Motor neuron (in vitro differentiated cells): ENCODE measurements at places on chromosomes 3 and 15. TPM values are rescaled to one million over a fixed set of nuclear protein-coding genes. Genes with fewer than 3 reads are reported as not detected.
A peak's percentile ranks its signal among the peaks of the same experiment; 100 is the strongest.

DNA sequence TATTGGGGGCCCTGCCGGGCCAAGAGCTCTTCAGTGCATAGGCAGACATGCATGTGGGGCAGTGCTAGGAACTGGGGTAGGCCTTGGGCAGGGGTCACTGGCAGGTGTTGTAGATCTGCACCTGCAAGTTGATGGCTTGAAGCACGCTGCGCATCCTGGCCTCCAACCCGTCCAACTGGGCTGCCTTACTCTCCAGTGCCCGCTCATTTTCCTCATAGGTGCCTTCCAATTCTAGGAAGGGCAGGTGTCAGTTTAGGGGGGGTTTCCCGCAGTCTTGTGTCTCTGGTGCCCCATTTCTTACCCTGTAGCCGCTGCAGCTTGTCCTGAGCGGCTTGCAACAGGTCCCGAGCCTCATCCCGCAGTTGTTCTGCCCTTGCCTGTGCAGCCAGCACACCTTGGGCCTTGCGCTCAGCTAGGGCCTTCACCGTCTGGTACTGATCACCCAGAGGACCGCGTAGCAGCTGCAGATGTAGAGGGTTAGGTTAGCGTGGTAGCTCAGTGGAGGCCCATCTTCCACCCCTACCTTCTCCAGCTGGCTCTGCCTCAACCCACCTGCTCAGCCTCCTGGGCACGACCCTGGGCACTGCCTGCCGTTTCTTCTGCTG, 611 bp upstream of the USP19 start:
- ATAC-seq = no peak

DNA sequence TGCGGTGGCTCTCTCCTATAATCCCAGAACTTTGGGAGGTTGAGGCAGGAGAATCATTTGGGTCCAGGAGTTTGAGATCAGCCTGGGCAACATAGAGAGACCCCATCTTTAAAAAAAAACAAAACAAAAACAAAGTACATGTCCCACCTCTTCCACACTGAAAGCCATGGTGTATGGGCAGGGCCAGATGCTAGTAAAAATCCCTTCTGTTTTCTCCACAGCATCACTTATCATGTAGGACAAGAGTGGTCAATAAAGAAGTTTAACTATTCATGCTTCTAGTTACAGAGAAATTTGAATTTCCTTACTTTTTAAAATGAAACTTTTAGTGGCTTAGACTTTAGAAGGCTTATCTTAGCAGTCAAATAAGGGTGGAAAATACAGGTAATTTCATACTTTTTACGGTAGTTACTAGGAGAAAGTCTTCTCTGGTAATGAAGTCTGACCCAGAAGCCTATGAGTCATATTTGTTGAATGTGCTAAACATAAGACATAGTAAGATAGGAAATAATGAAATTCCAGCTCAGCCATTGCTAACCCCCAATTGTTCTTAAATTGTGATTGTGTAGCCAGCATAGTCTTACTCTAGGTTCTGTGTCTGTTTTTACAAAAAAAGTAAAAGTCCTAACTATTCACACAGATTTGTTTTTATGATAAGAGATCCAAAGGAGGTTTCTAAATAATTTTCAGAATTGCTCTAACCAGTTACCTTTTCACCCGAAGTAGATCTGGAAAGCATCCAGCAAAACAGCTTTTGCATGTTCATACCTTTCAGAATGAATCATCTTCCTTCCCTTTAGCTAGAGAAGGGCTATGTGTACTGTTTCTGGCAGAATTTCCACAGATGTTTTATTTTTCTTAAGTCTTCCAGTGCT, 16.4 kb upstream of the ZNF609 start:
- ATAC-seq = peak; percentile 95

GRCh38 chr3:56339671-56340070, 128.6 kb downstream of the ERC2 start:
- ATAC-seq = no peak

DNA sequence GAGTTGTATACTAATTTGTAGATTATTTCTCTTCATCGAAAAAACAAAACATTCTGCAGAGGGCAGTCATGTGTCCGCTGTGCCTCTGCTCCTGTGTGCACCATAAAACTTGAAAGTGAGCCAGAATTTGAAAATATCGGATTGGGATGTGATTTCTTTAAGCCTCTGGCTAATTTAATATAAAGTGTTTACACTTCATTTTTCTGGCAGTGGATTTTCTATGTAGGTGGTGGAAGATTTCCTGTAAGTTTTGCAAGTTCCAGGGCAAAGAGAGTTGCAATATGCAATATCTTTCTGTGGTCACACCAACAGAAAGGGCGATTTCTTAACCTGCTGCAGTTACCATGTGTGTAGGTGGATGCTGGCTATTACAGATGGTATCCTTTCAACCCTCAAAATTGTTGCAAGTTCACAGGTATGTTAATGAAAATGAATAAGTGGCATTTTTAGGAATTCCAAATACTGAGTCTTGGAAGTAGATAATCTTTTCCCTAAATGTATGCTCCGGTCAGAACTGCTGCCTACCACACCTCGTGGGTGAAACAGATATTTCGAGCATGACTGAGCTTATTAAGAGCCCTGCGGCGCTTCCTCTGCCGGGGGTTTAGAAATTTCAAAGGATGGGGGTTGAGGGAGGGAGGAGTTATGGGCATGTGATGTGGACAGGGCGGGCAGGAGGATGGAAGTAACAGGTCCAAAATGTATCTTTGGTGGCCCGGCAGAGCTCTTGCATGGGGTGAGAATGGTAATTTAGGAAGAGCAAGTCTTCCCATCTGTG, 134.0 kb downstream of the PGPEP1L start:
- ATAC-seq = peak; percentile 72

The NDUFB4 gene
- 183 and 249 TPM in 2 replicates for total RNA-seq

GRCh38 chr3:134883697-134884385, 88.8 kb downstream of the EPHB1 start:
- no peak for ATAC-seq

DNA sequence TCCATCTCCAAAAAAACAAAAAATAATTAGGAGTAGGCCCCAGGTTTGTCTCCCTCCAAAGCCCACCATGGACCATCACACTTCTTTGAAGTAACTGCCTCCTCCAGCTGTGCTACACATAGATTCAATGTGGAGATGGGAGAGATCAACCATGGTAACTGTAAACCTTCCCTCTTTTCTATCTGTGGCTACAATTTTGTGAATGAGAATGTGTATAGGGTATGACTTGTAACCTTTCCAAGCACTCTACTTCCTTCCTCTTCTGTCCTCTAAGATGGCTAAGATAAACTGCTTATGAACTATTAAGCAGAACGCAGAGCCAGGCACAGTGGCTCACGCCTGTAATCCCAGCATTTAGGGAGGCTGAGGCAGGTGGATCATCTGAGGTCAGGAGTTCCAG, 55.5 kb upstream of the ATP11B start:
- ATAC-seq = no peak

DNA sequence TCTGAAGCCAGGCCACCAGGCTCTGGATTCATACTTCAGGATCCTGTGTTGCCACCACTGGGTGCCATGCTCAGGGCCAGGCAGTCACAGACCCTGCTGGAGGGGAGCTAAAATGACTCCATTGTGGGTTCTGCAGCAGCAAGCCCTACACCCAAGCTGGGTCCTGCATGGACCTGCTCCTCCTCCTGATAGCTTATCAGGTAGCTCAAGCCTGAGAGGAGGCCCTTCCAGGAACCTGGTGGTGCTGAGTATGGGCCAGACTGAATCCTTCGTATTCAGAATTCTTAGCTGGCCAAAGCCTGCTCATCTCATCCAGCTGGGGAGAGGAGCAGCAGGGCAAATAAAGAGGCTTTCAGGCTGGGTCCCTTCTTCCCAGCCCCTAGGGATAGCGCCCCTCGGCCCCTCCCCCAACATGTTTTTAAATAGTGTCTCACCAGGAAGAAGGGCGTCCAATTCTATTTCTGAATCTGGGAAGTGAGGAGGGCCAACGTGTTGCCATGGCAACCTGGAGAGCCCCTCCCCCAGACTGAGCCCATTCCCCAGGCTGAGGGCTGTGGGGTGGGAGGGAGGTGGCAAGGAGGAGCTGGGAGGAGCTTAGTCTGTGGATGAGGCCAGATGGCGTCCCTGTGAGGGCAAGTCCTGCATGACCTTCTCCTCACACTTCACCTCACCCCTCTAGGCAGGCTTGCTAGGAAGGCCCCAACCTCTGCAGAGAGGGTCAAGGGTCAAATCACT, 11.0 kb upstream of the CAMKV start:
- no peak for ATAC-seq

The CLDN11 gene
- 26.6 and 34.0 TPM in 2 replicates for total RNA-seq

- no peak for ATAC-seq
Observed at GRCh38 chr3:132034097-132034485, 723 bp downstream of the CPNE4 start.

GRCh38 chr3:56629451-56629850, 53.6 kb downstream of the TASOR start:
- no peak for ATAC-seq

The ANKUB1 gene
- 0.31 and 0.73 TPM in 2 replicates for total RNA-seq

DNA sequence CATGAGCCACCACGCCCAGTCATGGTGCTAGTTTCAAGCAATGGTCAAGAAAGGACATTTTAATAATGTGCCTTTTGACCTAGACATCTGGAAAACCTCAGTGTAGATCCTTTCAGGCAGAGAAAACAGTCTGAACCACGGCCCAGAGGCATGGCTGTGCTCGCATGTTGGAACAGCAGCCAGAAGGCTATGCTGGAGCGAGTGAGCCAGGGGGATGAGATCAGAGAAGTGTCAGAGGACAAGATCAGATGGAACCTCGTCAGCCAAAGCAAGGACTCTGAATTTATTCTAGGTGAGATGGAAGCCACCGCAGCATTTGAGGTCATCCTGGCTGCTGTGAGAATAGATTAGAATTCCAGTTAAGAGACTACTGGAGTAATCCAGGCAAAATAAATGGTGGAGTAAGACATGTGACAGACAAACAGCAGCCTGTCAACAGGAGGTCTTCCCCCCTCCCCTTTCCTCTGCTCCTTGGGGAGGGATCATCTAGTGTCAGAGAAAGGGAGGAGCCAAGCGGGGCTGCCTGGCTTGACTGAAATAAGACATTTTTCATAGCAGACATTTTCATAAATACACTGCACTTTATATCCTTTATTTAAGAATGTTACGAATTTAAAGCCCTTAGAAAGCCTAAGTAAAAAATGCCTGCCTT, 40.4 kb upstream of the ACKR4 start:
- ATAC-seq = no peak
